Sciatic nerve (tissue), 2 donors: ENCODE measurements at places on chromosomes 11 and 22.

DNA sequence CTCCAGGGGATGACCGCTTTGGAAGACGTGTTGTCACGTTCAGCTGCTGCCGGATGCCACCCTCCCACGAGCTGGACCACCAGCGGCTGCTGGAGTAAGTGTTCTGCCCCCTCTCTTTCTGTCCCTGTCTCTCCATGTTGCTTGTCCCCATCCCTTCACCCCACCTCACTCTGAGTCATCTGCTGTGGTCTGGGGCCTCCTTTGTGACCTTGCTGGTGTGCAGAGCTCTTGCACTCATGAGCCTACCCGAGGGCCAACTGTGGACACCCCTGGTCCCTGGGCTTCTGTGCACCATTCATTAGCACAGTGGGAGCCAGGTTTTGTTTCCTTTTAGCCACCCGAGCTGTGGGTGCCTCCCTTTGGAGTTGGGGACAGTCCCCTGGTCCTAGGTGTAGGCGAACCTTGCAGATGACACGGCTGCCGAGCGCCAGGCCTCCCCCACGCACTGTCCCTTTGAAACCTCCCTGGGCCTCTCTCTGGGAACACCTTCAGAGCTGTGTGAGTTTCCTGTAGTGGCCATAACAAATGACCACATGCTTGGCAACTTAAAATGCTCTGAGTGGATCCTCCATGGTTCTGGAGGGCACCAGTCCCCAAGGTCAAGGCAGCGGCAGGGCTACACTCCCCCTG lies 49.8 kb downstream of the ARHGAP8 start:
- no peak for DNase-seq

GRCh38 chr11:32430568-32431381 lies 4.6 kb downstream of the WT1 start:
- DNase-seq = no peak

- DNase-seq = no peak
Observed at GRCh38 chr11:104370478-104370877, 206.5 kb upstream of the PDGFD start.

GRCh38 chr11:96012086-96012824 lies 88.3 kb upstream of the MTMR2 start:
- DNase-seq = no peak

DNA sequence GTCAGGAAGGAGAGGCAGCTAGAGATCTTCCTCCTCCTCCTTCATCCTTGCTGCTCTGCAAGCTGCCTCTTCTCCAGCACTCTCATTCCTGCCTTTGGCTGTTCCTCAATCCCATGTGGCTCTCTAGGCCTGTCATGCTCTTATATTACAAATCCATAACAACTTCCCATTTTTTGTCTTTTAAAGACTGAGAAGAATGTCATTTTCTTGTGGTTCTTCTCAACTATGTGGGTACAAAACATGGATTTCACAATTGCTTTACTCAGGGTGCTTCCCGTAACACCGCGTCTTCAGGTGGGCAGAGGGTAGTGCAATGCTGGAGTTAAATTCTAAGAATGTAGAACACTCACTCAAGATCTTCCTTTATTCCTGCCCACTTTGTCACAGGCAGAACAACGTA lies 6.8 kb upstream of the CAT start:
- DNase-seq = no peak

DNA sequence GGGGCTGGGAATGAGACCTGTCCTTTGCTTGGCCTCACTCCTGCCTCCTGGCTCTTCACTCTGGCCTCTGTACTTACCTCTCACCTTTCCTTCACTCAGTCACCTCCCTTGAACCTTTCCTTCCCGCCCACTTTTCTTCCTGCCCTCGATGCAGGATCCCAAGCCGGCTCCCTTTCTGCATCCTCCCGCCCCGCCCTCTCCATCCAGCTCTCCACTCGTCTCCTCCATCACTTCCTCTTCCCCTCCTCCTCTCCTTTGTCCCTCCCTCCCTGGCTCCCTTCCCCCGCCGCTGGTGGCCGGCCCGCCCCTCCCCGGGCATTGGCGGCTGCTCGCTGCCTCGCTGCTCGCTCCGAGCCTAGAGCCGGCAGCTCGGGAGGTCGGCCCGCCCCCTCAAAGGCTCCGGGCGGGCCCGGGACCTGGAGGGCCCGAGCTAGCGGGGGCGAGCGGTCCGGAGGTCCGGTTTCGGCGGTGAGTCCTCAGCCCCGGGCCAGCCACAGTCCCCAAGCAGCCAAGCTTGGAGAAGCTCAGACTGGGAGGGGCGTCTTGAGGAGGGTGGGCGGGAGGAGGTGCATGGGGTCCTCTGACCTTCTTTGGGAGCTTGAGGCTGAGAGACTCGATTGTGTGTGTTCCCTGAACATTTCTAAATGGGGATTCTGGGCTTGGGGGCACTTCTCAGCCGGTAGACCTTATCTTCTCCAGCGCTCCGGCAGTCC lies 13.8 kb downstream of the PHLDB1 start:
- DNase-seq = peak; percentile 94

DNA sequence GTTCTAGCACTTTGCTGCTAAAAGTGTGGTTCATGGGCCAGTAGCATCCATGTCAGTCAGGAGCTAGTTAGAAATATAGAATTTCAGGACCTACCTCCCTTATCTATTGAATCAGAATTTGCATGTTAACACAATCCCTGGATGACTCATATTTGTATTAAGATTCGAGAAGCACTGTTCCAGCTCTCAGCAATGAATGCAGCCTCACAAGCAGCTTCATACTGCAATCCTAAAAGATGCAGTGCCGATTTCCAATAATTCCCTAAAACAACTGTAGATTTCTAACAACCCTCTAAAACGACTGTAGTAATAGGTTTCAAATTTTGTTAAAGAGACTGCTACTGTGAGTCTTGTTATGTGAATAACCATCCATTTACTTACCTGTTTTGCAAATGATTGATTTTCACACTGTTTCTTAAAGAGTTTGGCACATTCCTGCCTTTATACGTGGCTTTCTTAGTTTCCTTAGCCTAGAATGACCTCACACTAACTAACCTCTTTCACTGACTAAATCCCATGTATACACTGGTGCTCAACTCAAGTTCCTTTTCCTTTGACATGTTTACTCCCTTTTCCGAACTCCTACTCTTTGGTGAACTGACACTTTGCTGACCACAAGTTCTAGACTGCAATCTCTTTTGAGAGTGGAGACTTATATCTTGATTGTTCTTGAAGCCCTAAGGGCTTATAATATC lies 511.8 kb downstream of the METTL15 start:
- no peak for DNase-seq

GRCh38 chr11:79794057-79794456 lies 353.2 kb upstream of the TENM4 start:
- DNase-seq = no peak

- DNase-seq = no peak
Observed at GRCh38 chr11:27700351-27701301, at the start of gene BDNF. TSS of gene BDNF (minus strand) at chr11:27700455. CDS start at chr11:27658564, 41,891 bp downstream.

DNA sequence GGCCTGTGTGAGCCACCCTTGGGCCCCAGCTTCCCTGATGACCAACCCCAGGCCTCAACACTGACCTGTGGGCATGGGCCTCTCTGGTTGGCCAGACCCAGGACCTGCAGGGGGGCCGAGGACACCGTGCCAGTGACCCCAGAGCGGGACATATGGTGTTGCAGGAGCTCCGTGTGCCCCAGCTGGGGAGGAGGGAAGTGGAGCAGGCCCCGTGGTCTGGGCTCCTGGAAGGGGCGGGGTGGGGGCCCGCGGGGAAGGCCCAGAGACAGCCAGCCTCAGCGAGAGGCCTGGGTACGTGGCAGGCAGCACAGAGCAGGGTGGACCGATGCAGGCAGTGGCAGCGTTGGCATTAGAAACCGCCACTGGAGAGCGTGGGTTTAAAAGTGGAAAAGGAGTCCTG lies 22.2 kb downstream of the MUC6 start:
- DNase-seq = no peak

GRCh38 chr11:110356762-110357671 lies 60.6 kb upstream of the RDX start:
- no peak for DNase-seq

DNA sequence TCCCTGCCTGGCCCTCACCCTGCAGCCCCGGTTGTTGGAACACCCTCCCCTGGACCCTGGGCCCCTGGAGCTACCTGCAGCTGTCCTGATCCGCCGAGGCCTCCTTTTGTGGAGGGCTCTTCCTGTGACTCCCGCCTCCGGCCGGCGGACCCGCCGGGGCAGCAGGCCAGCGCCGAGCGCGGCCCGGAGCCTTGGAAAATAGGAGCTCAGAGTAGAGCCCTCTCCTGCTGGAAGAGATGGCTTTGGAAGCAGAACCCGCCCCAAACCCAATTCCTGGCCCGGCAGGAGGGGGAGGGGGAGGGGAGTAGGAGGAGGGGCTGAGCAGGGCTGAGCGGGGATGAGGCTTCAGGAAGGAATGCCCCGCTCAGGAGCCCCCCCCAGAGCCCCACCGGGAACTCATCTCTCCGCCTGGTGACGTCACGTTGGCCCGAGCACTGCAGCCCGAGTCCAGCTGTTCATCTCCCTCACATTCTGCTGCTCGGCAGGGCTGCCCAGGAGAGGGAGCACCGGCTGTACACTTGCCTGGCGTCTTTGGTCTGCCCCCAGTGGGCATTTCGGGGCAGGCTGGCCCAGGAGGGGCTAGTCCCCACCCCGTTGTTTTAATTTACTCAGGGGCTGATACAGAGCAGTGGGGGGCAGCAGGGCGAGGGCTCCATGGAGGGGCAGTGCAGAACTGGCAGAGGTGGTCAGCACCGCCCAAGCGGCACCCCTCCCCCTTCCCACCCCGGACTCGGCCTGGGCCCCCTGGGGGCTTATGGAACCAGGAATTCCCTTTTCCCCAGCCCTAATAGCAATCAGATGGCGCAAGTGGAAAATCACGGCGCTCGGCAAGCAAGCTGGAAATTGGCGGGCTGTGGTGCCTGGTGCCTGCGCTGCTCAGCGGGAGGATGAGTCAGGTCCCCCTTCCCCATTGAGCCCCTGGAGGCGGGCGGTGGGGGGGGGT lies at the start of gene MRGPRF:
Gene MRGPRF (minus strand): TSS at position 238 of the 943 bp plus-strand sequence. CDS start 3,345 bp downstream, outside the sequence.
- peak; percentile 97 for DNase-seq

DNA sequence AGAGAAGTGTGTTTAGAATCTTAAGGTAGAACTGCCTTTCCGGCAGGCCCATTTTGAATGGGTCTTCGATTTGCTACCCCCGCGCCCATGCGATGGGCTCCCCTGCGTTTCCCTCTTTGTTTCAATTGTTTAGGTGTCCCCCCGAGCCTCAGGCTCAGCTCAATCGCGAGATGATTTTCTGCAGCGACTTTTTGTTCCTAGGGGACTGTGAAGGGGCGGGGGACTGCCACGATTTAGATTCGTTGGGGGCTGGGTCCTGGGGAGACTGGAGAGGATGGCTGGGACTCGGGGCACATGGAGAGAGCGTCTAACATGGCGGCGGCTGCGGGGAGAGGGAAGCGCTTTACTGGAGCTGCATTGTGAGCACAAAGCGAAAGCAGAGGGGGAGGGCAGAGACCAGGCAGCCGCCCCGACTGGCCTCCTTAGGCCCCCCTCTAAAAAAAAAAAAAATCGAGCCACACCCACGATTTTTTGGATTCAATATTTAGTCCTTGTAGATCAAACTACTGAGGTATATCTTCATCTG lies 1.7 kb downstream of the CAPRIN1 start:
- DNase-seq = peak; percentile 83

- peak; percentile 35 for DNase-seq
Observed at GRCh38 chr11:120785576-120785975, 238.3 kb upstream of the TBCEL start.

DNA sequence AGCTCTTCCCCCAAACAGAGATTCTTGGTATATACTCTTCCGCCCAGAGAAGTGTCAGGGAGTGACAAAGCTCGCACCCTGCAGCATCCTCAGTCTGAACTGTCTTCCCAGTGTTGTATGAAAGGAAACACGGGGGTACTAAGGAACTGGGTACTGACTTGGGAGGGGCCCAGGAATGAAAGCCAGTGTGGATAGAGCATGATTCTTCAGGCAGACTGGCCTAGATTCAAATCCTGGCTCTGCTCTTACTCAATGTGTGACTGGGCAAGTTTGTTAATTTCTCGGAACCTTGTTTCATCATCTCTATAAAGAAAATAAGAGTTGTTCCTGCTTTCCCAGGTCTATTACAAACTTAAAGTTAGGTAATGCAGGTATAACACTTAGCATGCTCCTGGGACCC lies 266.0 kb upstream of the NARS2 start:
- no peak for DNase-seq

- no peak for DNase-seq
Observed at GRCh38 chr22:39374191-39374590, 24.4 kb downstream of the SYNGR1 start.

GRCh38 chr22:34255042-34255441 lies 334.8 kb upstream of the LARGE1 start:
- no peak for DNase-seq

GRCh38 chr11:34317666-34318065 lies 40.1 kb downstream of the ABTB2 start:
- no peak for DNase-seq

DNA sequence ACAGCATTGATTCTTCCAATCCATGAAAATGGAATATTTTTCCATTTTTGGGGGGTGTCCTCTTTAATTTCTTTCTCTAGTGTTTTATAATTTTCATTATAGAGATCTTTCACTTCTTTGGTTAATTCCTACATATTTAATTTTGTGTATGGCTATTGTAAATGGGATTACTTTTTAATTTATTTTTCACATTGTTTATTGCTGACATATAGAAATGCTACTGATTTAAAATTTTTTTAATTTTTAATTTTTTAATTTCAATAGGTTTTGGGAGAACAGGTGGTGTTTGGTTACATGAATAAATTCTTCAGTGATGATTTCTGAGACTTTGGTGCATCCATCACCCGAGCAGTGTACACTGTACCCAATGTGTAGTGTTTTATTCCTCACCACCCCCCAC lies 26.6 kb upstream of the OOSP4B start:
- DNase-seq = no peak

DNA sequence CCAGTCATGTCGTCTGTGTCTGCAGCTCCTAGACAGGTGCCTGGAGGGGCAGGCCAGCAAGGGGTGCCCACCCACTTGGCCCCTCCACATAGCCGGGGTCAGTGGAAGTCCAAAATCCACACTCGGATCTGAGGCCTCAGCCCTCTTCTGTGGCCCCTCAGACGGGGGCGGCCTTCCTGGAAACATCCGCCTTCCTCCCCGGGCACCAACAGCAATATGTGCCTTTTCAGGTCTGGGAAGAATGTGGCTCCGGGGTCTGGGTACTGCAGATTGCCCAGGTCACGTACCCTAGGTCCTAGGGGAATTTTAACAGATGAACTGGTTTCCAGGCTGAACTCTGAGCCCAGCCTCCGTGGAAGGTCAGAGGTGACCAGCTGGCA lies 208.6 kb downstream of the CTTN start:
- DNase-seq = no peak

- no peak for DNase-seq
Observed at GRCh38 chr22:38115423-38116205, 5.1 kb upstream of the BAIAP2L2 start.

- no peak for DNase-seq
Observed at GRCh38 chr11:45724153-45724552, 58.7 kb upstream of the CHST1 start.

GRCh38 chr11:46696212-46696558 lies 4.2 kb downstream of the ARHGAP1 start:
- DNase-seq = no peak

- DNase-seq = no peak
Observed at GRCh38 chr22:36830601-36831000, 13.8 kb upstream of the PVALB start.

GRCh38 chr22:50687829-50688228 lies 15.2 kb downstream of the SHANK3 start:
- peak; percentile 48 for DNase-seq

GRCh38 chr11:19253817-19254216 lies 13.1 kb upstream of the E2F8 start:
- no peak for DNase-seq
